GM20000 (cell line): ENCODE measurements at places on chromosomes 12 and 14.
A peak's percentile ranks its signal among the peaks of the same experiment; 100 is the strongest.

DNA sequence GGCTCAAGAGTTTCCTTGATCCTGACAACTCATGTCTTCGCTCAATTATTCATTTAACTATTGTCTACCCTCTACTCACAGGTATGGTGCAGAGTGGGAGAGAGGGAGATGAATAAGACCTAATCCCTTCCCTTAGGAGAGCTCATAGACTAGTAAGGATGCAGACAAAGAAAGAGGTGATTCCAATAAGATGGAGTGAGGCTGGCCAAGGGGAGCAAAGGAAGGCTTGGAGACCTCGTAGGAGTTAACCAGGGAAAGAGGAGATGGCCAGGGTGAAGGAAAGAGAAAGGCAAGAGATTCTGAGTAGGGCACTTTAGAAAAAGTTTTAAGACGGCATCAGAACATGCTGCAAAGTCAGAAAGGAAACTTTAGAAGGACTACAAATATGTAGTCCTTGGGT is 588.5 kb downstream of the VRK1 start:
- DNase-seq = no peak

DNA sequence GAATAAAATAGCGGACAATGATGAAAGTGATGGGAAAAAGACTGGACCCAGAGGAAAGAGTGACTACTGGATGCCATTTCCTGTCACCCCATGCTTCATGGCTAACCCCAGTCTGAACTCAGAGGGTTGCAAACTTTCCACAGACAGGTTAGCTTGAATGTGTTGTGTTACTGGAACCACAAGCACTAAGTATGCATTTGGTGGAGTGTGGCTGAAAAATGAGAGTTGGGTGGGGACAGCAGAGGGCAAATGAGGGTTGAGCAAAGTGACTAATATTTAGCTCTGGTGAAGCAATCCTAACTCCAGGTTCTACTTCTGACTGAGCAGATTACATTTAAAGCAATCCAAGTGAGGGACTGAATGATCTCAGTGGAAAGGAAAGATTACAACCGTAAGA is 1.6 kb downstream of the SLC16A7 start:
- peak; percentile 41 for DNase-seq

GRCh38 chr14:68394764-68395143 is 398.1 kb downstream of the ZFP36L1 start:
- no peak for DNase-seq

DNA sequence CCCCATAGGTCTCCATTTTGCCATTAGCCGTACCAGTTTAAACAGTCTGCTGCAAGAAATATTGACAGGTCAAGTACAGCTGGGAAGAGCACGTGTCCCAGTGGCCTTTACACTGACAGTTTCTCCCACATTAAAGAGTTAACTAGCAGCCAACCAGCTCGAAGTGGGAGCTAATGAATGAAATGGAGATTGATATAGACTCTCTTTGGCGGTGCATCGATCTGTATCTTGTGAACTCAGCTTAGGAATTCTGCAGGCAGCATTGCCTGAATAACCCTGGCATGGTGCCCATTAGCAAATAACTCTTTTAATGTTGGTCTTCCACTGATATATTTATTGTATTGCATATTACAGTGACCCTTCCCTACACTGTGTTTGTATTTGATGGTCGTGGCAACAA is 319.4 kb downstream of the EGLN3 start:
- no peak for DNase-seq

DNA sequence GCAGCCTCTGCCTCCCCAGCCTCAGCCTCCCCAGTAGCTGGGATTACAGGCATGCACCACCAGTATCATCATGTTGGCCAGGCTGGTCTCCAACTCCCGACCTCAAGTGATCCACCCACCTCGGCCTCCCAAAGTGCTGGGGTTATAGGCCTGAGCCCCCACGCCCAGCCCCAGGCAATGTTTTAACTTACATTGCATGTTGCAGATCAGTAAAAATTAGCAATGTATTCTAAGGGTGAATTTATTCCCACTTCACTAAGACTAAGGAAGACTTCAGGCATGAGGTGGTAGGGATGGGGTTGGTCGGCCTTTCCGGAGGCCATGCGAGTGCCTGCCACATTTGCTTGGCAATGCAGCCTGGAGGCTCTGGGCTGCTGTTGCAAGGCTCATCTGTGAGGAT is 66.8 kb upstream of the JDP2 start:
- no peak for DNase-seq

GRCh38 chr12:88957358-88957757 is 377.1 kb upstream of the KITLG start:
- DNase-seq = no peak

DNA sequence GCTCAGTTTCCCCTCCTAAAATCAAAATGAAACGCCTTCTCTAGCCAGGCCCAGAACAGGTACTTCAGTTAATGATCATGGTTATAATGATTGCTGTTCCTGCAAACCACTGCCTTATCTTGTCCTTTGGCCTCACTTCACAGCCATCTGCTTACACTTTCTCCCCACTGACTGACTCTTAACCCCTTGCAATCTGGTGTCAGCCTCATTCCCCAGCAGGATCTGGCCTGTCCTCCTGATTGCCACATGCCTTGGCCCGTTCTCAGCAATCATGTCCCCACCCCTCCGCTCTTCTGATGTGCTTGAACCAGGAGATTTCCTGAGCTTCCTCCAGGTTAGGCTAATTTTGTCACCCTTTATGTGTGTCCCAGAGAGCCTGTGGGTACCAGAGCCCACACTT is 64.5 kb downstream of the KCNA1 start:
- no peak for DNase-seq

GRCh38 chr14:73666583-73666982 is 21.8 kb downstream of the DNAL1 start:
- DNase-seq = no peak

DNA sequence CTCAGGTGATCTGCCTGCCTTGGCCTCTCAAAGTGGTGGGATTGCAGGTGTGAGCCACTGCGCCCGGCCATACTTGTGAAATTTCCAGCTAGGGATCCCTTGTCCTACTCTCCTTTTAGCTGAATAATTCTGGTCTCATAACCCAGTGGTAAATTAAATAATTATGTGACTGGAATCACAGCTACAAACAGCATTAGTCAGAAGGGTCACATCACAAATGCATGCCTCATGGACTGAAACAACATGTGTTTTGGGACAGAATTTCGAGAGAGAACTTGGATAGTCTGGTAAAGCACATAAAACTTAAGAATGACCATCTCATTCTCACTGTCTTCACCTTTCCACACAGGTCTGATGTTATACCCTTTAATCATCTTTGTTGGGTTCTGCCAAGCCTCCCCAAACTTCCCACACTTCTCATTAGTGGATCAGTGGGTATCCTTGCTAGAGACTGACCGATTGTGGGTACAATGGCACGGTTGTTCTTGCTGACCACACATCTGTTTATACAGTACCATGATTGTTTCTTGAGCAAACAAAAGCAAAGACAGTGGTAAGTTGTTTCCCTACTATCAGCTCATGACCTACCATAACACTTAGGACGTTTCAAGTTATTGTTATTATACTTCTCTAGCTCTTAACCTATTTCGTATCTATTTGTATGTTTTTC is 5.1 kb downstream of the GPRC5D start:
- DNase-seq = no peak

GRCh38 chr12:1634149-1634548 is 5.1 kb downstream of the WNT5B start:
- no peak for DNase-seq

DNA sequence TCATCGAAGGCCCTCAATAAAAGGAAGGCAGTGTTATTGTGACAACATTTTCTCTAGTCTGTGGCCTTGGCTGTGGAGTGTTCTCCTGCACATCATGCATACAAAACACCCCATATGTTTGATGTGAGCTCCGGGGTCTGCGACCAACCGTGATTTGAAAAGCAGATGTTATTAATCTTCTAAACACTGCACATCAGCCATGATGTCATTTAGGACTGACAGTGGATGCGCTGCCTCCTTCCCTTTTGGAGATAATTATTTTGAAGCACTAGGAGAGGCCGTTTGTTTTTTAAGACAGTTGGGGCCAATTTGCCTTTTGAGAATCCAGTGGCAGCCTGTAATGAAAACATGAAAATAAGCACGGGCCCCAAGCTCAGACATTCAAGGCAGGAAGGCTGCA is 1041.6 kb downstream of the BCL11B start:
- DNase-seq = no peak

DNA sequence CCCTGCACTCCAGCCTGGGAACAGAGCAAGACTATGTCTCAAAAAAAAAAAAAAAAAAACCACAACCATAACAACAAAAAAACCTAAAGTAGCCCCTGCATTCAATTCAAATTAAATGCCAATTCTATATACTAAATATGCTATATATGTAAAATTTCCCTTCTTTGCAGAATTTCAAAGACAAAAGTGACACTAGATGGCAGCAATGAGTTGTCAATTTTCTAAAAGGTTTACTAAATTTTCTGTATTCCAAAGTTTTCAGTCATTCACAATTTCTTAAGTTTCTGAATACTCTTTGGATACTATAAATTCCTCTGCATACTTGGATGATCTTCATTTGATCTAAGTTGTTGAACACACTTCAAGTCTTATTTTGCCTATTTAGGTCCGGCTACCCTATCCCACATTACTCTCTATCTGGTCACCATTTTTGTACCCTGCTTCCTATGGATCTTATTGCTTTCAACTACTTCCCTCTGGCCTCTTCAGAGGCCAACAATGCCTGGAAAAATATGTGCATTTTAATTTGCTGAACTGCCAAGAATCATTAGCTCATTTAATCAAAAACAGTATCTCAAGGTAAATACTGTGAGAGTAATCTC is 27.9 kb downstream of the HNRNPC start:
- DNase-seq = no peak

GRCh38 chr14:71651228-71651627 is 281.0 kb upstream of the RGS6 start:
- DNase-seq = no peak

GRCh38 chr12:101829639-101830366 is 956 bp downstream of the GNPTAB start:
- no peak for DNase-seq

GRCh38 chr12:109951136-109951535 is 45.0 kb downstream of the GIT2 start:
- DNase-seq = no peak
